ENCODE measurements at places on chromosomes 1 and 21.

- DNase-seq: no peak
These were observed 344.1 kb upstream of the GREM2 start for GRCh38 chr1:240956020-240956419.

GRCh38 chr1:23664837-23665795 is 26.5 kb upstream of the RPL11 start:
- DNase-seq: no peak

GRCh38 chr1:115006191-115006590 is 23.4 kb upstream of the TSHB start:
- no peak for DNase-seq

DNA sequence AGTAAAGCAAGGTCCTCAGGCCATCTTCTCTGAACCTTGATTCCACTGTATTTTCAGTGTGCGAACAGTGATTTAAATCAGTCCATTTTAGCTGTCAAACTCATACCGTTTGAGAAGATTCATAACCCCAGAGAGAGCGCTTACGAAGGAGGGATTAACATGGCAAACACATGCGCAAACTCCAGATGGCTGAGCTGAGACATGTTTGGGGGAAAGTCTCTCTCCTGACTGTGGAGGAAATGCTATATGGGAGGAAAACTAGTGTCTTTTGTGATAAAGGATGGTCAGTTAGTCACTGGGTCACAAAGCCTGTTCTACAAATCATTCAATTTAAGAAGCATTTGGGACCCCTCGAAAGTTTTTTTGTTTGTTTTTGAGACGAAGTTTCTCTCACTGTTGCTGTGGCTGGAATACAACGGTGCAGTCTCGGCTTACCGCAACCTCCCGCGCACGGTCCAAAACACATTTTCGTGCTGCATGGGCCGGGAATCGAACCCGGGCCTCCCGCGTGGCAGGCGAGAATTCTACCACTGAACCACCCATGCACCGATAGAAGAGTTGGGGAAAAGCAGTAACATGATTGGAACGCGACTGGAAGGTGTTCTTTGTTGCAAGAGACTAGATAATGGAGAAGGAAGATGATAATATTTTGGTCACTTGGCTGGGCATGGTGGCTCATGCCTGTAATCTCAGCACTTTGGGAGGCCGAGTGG is 58.4 kb upstream of the CXADR start:
- DNase-seq: peak; percentile 0

GRCh38 chr1:206739411-206740076 is 31.0 kb upstream of the IL19 start:
- no peak for DNase-seq

- no peak for DNase-seq
These were observed 23.6 kb upstream of the SLC19A2 start for GRCh38 chr1:169509354-169509753.

DNA sequence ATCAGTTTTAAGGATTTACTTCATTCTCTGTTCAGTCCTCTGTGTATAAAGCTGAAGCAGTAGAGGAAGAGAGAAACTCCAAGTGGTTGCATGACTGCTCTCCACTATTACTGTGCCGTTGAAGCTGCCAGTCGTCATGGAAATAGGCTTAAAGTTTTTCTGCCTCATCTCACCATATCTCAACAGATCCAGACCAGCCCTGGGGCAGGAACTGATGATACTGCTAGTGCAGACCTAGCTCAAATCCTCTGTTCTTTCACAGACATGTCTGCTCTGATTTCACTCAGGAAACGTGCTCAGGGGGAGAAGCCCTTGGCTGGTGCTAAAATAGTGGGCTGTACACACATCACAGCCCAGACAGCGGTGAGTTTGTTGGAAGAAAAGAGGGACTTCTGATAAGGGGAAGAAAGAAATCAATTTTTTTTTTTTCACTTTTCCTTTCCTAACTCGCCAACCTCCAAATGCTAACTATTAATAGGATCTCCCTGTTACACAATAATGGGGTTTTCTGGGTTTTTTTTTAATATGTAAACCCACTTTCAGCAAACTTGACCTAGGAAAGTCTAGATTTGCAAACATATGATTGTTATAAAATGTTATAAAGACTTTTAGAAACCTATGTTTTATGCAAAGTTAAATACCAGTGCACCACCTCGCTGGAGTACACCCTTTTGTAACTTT is 22.2 kb upstream of the STRIP1 start:
- no peak for DNase-seq

DNA sequence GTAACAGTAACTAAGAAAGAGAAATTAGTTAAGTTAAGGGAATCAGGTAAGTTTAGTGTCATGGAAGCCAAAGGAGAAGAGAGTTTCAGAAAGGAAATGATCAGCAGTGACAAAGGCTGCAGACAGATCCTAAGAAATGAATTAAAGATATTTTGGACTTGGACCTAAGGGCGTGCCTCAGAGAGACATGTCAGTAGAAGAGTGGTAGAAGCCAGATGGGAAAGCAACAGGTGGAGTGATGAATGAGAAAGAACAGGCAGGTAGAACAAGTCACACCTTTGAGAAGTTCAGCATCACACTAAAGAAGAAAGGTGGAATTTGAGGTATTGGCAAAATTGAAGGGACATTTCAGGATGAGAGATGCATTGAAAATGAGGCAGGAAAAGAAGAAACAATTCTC is 1.4 kb upstream of the C4BPA start:
- DNase-seq: no peak

GRCh38 chr1:225752245-225752644 is 25.4 kb upstream of the SRP9 start:
- no peak for DNase-seq

GRCh38 chr1:219085082-219085481 is 88.6 kb upstream of the LYPLAL1 start:
- no peak for DNase-seq

DNA sequence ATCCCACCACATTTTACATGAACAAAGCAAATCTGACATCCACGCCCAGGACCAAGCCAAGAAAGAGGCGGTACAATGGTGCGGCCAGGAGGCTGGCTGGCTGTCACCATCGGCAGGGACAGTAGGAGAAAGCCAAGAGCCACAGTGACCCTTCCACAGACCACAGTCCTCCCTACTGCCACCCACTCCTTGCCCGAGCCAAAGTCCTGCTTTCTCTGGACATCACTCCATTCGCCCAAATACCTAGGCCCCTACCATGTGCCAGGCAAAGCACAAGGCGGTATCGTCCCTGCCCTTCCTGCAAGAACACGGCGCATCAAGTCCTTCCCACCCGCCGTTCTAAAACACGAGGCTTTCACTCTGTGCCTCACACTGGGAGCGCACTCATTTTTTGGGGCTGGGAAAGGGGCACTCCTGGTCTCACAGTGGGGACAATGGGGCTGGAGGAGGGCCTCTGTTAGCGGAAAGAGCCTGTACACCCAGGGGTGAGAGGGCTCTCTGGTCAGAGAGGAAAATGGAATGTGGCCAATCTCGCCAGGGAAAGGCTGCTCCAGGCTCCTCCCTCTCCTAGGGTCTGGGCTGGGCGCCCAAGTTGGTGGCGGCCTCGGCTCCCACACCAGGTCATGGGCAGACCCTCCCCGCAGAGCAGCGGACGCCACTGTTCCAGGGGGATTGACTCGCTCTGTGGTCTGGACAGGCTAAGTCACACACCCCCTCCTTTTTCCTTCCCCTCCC is 26.5 kb downstream of the SSBP3 start:
- no peak for DNase-seq

- DNase-seq: no peak
These were observed 74.7 kb upstream of the PALMD start for GRCh38 chr1:99571092-99571734.

DNA sequence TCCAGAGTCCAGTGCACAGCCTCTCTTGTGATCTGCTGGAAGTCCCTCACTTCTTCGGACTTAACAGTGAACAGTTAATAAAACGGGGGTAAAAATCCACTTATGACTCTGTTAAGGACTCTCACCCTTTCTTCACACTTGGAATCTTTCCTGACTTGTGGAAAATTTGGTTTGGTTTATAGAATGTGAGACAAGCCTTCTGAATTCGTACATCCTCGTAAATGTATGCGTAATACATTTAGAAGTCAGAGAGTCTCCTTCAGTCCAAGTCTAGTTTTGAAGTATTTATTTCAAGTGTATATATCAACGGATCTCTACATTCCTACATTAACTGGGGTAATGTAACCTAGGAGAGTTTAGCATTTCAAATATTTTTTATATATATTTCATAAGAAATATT is 270.4 kb downstream of the KCNJ6 start:
- no peak for DNase-seq

DNA sequence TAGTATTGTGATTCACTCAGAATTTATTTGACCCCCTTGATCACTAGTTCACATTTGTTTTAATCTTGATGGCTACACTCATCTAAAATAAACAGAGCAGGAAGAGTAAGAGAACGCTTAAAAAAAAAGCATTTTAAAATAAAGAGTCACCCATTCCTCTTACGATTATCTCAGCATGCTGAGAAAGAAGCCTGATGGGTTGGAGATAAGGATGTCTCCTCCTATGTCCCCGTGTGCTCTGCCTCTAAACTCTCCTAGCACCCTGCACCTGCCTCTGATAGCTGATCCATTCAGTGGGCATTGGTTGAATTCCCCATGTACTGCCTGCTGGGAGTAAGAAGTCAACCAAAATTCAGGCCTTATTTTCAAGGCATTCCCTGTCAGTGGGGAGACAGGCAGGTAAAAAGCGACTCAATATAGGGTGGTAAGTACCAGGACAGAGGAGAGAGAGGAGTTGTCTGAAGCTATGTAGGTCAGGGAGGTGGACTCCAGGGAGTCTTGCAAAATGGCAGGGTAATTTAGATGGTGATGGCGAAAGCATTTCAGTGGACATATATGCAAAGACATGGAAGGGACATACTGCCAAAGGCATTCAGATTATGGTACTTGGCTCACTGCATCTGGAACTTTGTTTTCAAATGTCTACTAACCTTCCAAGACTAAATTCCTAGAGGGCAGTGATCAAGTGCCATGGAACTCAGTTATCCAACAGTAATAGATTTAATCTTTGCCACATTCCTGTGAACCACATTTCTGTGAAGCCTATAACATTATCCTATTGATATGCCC is 18.4 kb downstream of the ELAVL4 start:
- no peak for DNase-seq

DNA sequence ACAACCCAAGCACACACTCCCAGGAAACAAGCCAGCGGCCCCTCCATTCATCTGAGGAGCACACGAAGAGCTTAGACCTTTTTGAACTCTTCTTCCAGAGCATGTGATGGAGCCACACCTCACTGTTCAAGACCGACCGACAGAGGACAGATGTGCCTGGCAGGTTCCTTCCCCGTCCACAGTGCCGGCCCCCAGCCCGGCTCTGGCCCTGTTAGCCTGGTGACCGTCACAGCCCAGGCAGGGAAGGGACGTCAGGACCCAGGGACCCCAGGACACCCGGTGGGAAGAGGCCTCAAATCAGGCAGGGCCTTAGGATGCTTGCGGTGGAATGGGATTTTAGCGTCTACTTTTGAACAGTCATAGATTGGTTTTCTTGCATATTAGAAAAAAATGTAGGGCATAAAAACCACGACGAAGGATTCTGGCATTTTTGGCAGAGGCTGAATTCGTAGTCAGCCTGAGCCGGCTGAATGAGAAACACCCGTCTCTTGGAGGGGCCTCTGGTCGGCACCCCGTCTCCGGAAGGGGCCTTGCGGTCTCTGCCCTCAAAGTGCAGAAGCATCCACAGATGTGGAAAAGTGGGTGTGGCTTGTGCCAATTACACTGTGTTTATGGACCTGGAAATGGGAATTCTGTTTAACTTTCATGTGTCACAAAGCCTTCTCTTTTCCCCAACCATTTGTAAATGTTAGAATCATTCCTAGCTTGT is 79.3 kb downstream of the SIK1 start:
- DNase-seq: no peak

- no peak for DNase-seq
These were observed 214.8 kb downstream of the RERE start for GRCh38 chr1:8602471-8603219.

DNA sequence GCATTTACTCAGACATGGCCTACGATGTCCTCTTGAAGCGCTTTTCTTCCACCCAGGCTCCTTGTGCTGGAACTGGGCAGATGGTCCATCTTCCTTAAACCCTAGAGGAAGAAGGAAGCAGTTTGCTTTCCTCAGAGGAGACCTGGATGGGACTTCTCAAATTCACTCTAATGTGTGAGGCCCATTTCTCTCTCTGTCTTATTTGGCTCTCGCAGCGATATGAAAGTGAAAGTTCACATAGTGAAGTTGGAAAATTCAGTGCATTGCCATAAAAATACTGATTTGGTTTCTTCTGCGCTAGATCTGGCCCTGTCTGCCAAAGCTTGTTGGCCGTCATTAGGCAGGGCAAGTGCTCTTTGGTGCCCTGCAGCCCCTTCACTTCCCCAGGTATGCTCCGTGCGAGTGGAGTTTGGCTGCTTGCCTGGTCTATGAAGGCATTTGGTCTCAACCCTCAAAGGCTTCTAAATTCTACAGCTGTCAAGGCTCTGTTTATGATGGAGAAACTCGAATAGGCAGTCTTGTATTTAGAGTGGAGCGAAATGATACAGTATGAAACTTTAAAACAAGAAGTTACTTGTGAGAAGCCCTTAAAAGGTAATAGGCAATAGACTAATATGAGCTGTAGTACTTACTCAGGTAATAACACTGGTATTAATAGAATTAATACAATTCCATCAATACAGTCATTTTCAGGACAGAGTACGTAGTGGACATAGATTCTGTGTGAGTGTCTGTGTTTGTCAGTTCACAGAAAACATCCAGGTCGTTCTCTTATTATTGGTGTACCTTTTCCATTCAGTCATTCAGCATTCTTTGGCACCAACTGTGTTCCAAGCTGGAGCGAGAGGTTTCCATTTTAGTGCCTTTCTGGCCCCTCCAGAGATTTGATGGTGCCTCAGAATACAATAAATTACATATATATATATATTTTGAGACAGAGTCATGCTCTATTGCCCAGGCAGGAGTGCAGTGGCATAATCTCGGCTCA is 20.5 kb downstream of the SZRD1 start:
- DNase-seq: no peak

GRCh38 chr1:114295321-114295720 is 141.7 kb upstream of the SYT6 start:
- no peak for DNase-seq

DNA sequence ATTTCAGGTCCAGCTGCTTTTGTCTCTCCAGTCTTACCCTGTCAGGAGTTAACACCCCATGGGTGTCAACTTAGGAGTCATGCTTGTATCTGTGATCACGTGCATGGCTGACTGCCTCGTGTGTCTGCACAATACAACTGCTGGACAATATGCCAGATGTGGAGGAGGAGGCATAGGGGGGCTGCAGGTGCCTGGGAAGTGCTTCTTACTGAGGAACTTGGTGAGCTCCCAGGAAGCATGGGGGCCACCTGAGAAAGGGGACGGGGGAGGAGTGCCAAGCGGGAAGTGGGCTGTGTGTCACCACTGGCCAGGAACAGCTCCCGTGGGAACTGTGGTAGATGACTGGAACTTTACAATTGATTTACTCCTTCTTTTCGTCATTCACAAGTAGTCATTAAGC is 9.5 kb downstream of the RHEX start:
- no peak for DNase-seq

- DNase-seq: no peak
These were observed 19.7 kb upstream of the NRDC start for GRCh38 chr1:51898090-51898734.

DNA sequence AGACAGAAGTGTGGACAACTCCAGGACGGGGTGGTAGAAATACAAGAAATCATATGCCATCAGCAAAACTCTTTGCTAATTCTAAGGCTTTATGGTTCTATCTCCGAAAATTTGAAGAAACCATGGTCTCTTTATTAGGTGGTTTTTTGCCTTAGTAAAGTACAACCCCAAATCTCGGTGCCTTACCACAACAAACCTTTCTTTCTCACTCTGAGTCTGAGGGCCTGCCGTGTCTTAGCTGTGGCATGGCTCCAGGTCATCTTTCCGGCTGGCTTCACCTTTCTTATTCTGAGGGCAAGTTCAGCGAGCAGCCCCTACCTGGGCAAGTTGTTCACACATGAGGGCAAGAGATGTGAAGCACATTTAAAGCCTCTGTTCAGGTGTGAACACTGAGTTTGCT is 280.6 kb downstream of the TTLL7 start:
- no peak for DNase-seq
